Motor neuron (in vitro differentiated cells): ENCODE measurements at places on chromosomes 5 and 9.

DNA sequence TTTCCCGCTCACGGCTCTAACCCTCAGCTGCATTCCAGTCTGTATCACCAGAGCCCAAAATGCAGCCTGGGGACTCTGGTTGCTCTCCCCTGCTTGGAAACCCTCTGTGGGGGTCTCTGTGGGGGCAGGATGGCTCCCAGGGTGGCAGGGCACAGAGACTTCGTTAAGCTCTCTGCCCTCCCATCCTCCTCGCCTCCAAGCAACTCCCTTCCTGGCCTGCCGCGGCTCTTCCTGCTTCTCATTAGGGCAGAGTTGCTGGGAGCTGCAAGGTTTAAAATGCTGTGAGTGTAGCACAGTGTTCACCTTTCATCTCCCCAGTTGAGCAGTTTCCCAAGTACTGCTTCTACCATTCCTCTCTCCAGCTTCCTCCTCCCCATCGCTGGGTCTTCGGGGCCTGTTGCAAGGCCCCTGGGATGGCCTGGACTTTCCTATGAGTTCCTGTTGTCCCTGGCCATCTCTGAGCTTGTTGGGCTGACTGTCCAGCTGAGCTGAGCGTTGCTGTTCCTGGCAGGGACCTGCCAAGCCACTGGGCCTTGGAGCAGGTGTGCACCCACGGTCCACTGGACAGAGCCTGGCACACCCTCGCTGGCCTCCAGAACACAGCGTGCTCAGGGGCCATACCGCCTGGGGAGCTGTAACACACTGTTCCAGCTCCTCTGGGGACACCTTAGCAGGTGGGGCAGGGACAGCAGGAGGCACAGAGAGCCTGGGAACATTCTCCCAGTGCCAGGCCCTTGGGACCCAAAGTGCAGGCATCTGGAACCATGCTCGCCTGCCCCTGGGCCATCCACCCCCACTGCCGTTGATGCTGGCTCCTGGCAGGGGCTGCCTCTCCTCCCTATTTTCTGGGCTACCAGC, 188.4 kb downstream of the C9orf50 start:
- no peak for ATAC-seq

DNA sequence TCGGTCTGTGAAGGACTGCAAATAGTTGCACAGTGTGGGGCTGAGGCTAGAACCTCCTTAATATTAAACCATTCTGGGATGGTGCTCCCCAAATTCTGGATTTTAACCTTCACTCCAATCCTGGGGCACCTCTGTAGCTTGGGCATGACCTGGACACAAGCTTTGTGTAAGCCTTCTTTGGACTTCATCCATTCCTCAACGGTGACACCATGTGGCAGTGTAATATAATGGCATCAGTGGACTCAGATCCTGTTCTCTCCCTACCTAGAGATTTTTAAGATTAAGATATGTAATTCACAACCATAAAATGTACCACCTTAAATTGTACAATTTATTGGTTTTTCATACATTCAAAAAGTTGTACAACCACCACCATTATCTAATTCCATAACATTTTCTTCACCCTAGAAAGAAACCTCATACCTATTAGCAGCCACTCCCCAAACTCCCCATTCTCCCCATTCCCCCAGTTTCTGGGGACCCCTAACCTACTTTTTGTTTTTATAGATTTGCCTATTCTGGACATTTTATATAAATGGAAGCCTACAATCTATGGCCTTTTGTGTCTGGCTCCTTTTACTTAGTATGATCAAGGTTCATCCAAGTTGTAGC, 4.8 kb upstream of the PLGRKT start:
- ATAC-seq, result no peak

DNA sequence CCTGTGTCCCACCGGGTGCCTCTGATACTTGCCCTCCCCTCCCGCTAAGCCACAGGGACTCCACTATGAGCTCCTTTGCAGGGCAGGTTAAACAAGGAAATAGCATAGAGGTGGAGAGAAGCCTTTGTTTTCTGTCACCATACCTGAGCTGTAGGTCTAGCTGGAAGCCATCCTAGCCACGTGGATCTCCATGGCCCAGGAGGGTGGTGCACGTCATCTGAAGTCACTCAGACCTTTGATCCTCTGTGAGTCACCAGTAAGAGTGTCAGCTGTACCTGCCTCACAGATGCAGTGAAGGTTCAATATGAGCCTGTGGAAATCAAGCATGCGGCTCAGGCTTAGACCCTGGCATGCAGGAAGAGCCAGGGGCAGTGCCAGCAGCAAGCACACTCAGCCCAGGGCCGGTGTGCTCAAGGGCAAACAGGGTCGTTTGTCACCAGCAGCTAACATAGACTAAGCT, 55.1 kb downstream of the ASS1 start:
- ATAC-seq, result peak; percentile 60

DNA sequence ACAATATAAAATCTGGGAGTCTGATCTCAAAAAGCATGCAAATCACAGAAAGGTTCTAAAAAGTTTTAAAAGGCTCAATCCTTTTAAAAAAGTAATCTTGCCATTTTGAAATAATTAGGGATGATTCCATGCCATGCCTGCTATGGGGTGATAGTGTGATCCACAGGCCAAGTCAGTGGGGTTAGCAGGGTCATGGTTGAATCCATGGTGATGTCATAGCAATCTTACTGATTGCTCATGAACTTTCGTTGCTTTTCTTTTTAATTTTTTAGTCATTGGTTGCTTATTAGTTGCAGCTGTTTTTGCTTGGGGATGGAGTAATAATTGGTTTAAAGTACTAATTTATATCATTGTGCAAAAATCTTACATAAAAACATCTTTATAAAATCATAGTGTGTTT, 485.0 kb downstream of the ENC1 start:
- ATAC-seq, result no peak

DNA sequence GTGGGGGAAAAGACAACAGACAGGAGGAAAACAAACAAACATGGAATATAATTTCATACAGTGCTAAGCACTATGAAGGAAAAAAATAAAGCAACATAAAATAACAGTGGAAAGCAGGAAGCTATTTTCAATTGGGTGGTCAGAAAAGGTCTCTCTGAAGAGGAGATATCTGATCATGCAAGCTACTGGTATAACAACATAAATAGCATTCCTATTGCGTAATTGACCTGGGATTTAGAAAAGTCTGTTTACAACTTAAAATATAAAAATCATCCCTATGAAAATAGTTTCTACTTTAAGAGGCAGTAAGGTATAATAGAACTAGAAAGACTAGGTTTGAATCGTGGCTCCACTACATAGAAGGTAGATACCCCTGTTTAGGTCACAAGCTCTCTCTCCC, 61.4 kb downstream of the FBXW11 start:
- no peak for ATAC-seq

- ATAC-seq, result no peak
Measured at GRCh38 chr5:149450199-149450598, 71.1 kb upstream of the IL17B start.

GRCh38 chr5:149015561-149015960, 47.3 kb downstream of the SH3TC2 start:
- ATAC-seq, result no peak

DNA sequence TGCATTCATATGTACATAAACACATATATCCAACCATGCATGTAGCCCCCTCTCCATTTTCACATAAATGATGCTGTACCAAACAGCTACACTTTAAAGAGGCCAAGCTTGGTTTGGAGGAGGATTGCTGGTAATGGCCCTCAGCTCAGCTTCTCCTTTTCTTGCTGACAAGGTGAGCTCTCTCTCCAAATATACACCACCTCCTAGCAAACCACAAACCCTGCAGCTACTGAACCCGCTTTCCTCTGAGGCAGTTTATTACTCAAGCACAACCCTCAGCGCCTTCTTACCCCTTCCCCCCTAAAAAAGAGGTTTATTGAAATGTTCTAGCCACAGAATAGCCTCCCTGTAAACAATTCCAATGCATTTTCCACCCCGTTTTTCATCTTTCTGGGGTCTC, 54.0 kb downstream of the ALG2 start:
- no peak for ATAC-seq

GRCh38 chr5:51411921-51412325, 28.7 kb downstream of the ISL1 start:
- ATAC-seq, result no peak

GRCh38 chr5:12277504-12278192, 373.4 kb upstream of the CTNND2 start:
- no peak for ATAC-seq

- ATAC-seq, result no peak
Measured at GRCh38 chr9:73231203-73231602, 79.5 kb downstream of the ANXA1 start.

DNA sequence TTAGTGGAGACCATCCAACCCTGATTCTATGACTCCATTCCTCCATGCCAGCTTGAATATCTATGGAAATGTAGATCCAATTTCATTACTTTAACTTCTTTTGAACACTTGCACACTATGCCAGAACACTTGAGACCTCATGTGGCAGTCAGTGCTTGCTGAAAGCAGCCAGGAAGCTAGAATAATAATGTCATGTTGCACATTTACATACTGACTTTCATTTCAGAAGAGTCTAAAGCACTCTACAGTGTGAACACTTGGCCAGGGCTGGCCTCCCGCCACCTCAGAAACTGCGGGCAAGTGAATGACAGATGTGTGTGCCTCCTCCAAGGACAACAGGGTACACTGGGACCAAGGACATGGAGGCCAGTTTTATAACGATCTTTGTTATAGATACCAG, 97.3 kb downstream of the SLF1 start:
- peak; percentile 51 for ATAC-seq
